ENCODE measurements at places on chromosomes 1 and 21.

GRCh38 chr1:14930247-14930965 is 223.1 kb upstream of the TMEM51 start:
- DNase-seq: no peak

- DNase-seq: no peak
Observed at GRCh38 chr1:100699744-100700143, 19.8 kb upstream of the VCAM1 start.

DNA sequence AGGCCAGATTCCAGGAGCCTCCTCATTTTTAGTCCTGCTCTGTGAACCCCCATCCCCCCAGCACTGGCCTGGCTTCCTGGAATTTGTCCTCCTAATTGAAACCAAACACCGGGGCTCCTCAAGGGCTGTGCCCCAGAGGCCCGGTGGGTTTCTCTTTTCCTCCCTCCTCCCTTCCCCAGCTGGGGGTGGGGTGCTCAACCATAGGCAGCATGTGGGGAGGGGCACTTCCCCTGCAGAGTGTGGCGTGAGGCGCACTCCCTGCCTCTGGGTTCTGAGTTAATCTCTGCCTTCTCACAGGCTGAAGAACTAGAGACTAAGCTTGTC is 67.5 kb upstream of the ACOT11 start:
- no peak for DNase-seq

- DNase-seq: no peak
Observed at GRCh38 chr1:59601811-59602210, 212.9 kb upstream of the HOOK1 start.

DNA sequence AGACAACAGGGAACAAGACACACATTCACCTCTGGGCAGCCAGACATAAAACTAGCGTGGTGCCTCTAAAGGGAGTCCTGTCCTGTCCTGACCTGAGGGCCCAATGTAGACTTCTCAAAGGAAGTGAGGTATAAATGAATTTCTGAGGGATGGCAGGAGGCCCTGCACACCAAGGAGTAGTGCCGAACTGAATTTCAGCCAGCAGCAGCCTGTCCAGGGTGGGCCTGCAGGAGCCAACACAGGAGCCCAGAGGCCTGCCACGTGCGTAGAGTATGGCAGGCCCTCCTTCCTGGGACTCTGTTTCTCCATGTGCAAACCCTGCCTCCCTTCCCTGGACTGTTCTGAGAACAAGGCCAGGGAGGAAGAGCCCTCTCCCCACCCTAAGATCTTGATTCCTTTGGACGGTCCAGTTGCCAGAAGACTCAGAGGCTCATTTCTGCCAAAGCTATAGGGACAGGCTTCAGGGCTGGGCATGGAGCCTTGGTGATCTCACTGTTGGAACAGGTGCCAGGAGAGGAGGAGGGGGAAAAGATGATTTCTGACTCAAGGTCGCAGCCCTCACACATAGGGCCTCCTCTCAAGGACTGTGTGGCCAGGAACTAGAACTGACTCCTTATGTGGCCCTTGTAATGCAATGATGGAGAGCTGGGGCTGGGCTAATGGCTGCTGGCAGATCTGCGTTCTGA is 1.8 kb upstream of the FABP3 start:
- no peak for DNase-seq

GRCh38 chr1:101253976-101254674 is 17.3 kb downstream of the S1PR1 start:
- DNase-seq: no peak

DNA sequence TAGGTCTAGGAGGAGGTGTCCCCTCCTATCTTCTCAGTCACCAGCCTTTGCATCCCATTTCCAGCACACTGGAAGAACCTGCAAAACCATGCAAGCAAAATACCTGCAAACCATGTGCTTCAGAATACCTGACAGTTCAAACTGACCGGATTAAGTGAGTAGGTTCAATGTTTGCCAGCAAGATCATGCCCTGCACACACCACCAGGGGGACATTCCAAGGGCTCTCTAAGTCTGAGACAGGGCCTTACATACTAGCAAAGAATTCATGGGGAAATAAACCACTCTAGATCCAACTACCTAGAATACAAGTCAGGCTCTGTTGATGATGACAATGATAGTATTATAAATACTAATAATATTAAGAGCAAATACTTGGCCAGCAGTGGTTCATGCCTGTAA is 27.6 kb downstream of the INPP5B start:
- no peak for DNase-seq

DNA sequence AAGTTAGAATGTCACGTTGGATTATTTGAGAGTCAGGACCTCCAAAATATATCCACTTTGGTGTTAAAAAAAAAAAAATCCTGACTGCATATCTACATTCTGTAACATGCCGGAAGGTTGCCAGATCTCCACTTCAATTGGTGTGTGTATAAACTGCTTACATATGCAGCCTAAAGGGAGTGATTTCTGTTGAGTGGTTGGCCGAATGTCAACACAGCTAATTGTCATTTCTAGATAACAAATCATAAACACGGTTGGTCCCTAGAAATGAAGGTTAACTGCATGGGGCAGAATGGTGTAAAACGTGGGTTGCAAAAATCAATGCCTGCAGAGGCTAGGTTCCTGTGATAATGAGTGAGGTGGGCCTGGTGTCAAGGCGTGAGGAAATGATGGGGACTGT is 15.0 kb upstream of the ROR1 start:
- no peak for DNase-seq

- no peak for DNase-seq
Observed at GRCh38 chr1:70863239-70863638, 184.4 kb downstream of the PTGER3 start.

GRCh38 chr1:160781186-160781766 is 14.7 kb upstream of the LY9 start:
- DNase-seq: no peak

DNA sequence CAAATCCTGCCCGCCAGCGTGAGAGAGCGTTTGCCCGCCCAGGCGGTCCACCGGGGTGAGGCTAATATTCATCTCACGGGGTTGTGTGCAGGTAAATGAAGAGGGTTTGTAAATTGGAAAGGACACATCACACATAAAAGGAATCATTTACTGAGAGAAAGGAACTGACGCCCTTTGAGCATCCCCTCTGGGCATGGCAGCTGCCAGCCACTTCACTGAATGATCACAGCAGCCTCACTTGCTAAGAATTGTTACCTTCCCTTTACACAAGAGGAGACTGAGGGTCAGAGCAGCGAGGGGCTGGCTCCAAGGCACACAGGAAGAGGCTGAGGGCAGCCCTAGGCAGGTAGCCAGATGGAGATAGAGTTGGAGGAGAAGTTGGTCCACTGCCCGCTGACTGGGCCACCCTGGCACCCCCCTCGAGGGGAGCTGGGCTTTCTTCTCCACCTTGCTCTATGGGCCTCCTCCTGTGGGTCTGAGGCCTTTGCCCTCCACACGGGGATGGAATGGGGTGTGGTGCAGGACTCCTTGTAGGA is 96.0 kb downstream of the FOXD2 start:
- peak; percentile 15 for DNase-seq

GRCh38 chr1:244599937-244600350 is 53.0 kb upstream of the DESI2 start:
- no peak for DNase-seq

DNA sequence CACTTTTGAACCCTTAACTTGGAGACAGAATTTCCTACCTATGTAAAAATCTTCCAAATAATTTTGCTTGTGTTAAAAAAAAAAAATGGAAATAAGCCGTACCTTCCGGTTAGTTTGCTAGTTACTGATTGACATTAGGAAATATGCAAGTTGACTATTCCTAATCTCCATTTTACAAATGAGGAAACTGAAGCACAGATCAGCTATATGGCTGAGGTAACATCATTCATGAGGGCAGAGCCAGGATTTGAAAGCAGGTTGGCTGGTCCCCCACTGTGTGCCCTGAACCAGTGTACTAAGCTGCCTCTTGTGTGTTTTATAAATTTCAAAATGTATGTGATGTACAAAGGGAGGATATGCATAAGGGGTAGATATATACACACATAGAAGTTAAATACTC is 29.6 kb downstream of the BACE2 start:
- no peak for DNase-seq

- DNase-seq: no peak
Observed at GRCh38 chr1:65910432-65910831, 117.7 kb downstream of the PDE4B start.

- DNase-seq: no peak
Observed at GRCh38 chr1:230029244-230029941, 37.6 kb upstream of the GALNT2 start.

- DNase-seq: no peak
Observed at GRCh38 chr1:89911191-89911991, 83.5 kb upstream of the ZNF326 start.

- DNase-seq: no peak
Observed at GRCh38 chr1:65955503-65955902, 162.8 kb downstream of the PDE4B start.

DNA sequence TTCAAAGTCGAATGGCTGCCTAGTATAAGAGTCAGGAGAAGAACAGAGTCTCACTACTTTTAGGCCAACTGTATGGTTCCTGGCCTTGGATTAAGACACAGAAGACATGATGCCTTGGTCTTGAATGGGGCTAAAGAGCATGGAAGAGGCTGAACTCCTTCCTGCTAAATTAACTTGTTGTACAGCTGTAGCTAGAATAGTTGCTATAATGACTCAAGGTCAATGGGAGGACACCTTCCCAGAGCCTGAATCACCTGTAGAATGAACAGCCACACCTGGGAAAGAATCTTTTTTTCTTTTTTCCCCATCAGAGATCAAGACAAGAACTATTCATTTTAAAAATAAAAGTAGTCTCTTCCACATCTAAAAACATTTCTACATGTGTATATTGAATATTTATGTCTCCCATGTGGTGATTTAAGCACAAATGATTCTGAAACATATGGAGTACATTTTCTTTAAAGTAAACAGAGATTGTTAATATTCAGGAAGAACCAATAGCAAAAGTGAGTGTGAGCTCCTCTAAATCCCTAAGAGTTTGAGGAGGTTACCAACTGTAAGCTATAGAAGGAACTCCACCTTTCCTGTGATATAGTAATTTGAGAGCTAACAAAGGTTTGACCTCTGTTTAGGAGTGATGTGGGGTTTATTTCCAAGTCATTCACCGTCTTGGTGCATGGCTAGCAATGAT is 191.3 kb downstream of the TGFB2 start:
- DNase-seq: no peak

DNA sequence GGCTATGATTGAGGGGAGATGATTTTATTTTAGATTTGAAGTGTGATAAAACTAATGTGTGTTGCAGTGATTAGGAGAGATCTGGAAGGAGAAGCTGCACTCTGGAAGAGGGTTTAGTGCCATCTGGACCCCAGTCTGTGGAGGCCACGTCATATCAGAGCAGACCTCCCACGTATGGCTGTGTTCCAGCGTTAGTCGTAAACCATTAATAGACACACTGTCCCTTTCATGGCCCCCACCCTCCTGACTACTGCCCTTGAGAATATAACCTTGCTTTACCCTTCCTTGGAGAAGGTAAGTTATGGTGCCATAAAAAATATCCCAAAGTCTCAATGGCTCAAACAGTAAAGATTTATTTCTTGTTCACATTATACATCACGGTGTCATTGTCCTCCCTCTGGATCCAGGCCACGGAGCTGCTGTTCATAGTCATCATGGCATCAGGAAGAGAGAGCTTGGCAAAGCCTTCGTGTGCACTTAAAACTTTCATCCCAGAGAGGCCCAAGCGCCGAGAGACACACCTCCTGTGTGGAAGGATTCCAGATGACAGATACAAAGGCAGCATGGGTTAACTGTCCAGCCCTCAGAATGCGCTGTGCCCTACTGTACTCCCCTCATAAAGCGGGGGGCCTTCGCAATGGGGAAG is 33.2 kb downstream of the RHOU start:
- DNase-seq: no peak

GRCh38 chr1:240666568-240667198 is 54.7 kb upstream of the GREM2 start:
- no peak for DNase-seq

DNA sequence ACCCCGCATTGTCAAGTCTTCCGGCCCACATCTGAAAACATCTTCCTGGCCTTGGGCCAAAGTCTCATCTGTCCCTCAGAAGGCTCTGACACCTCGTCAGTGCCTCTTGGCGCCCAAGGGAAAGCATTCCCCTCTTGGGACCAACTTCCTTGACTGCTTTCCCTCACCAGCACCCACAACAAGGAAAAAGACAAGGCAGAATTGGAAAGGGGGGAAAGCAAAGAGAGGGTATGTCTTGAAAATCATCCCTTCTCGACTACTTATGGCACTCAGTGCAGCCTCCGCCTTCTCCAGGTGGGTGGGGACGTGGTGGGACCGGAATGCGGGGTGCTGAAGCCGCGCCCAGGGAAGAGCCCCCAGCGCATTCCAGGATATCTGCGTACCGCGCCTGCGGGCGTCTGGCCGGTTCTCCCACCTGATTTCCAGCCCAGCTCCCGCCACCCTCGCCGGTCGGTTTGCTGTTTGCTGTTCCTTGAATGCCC is 554 bp upstream of the SLC39A1 start:
- no peak for DNase-seq

DNA sequence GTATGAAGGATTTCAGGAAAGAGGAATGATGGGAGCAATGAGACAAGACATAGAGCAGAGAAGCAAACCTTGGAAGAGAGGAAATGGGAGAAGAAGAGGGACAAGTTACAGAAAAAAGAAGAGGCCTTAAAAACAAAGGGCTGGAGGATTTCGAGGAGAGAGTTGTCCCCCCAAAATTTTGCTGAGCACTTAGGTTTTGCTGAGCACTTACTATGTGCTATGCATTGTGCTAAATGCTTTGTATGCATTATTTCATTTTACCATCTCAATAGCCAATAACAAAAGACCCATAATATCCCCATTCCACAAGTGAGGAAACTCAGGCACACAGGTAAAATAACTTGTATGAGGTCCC is 2.5 kb upstream of the TRIM63 start:
- no peak for DNase-seq

DNA sequence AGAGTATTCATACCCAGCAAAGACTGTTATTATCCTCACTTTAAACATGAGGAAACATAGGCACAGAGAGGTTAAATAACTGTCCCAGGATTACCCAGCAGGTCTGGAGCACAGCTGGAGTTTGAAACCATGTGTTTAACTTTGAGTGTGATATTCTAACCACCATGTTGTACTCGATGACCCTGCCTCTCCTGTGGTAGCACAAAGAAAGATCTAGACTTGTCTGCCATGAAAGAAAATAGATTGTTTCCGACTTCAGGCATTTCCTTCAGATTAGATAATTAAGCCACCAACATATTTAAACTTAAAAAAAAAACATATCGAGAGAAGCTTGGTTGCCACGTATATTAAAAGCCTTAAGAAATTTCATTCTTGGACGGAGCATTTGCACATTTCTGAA is 104.6 kb upstream of the RUNX1 start:
- no peak for DNase-seq
